ENCODE measurements at places on chromosomes 12 and 14. TPM values are rescaled to one million over a fixed set of nuclear protein-coding genes. Genes with fewer than 3 reads are reported as not detected.

SERPINA12 gene
- not detected for total RNA-seq

CORO1C gene
- total RNA-seq, result 110 TPM

IGF1 gene
- total RNA-seq, result 6.4 TPM

ZC3H10 gene
- total RNA-seq, result 4.1 TPM

DHRS4 gene
- total RNA-seq, result 29.9 TPM

EID3 gene
- total RNA-seq, result 50.0 TPM

STYX gene
- total RNA-seq, result 11.1 TPM

FSCB gene
- not detected for total RNA-seq

CLEC2A gene
- not detected for total RNA-seq

GRCh38 chr14:62079038-62079437, 316.8 kb downstream of the SNAPC1 start:
- no peak for DNase-seq

GRCh38 chr12:106926657-106927056, 29.1 kb upstream of the TMEM263 start:
- no peak for DNase-seq

DNA sequence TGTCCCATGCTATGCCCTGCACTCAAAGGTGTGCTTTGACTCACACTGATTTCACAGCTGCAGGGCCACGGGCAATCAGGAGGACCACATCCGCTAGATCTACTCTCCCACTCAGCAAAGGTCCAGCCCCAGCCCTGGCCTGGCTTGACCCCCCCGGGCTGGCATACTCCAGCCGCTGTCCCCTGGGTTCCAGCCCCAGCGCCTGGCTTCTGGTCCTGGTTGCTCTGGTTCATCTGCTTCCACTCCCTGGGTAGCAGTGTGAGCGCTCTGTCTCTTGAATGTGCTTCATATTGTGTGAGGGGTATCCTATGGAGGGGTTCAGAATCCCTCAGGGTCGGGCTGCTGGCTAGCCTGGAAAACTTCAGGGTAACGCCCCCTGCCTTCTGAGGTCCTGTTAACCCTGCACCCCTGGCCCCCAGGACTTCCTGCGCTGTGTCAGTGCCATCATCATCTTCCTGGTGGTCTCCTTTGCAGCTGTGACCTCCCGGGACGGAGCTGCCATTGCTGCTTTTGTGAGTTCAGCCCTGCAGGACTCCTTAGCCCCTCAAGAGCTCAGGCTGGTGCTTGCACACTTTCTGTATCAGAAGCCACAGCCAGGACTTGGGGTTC, 1.9 kb downstream of the CMTM5 start:
- no peak for DNase-seq

- no peak for DNase-seq
Measured at GRCh38 chr12:93237235-93237915, 140.3 kb upstream of the NUDT4 start.

- no peak for DNase-seq
Measured at GRCh38 chr14:39984323-39984722, 552.1 kb upstream of the FBXO33 start.

DNA sequence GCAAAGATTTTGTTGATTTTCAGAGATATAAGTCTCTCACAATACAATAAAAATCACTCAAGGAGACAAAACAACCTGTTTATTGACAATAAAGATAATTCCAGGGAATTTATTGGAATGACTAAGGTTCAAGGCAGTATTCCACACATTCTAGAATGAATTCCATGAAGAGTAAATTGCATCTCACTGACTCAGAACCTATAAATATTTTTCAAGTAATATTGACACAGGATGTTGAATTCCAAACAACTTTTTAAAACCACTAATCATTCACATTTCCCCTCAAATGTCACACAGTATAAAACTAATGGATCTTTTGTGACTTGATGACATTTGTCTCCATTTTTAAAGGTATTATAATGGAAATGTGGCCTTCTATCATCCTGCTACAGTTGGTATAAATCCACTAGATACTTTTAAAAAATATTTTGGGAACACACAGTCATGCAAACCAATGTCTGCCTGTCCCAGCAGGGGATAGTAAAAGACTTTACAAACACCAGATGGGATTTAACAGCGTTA, 42.1 kb upstream of the LGR5 start:
- DNase-seq, result no peak

- DNase-seq, result no peak
Measured at GRCh38 chr14:58849601-58850000, 211.8 kb downstream of the DACT1 start.

- DNase-seq, result no peak
Measured at GRCh38 chr14:101234244-101234937, 326.9 kb upstream of the DIO3 start.

- DNase-seq, result no peak
Measured at GRCh38 chr12:49921936-49922335, 18.2 kb upstream of the FAIM2 start.

DNA sequence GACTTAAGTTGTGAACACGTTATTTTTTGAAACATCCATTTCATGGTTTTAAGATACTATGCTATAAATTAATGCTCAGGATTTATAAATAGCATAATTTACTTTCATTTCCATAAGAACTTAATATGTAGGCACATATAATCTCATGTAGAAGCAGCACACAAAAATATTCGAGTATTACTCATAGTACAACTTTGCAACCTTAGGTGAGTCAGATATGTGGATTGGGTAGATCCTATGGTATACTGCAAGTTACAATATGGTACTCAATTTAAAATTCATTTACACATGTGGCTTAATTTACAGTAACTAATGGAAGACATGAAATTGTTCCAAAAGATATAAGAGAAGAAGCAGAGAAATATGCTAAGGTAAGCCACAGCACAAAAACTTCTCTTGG, 26.0 kb downstream of the PSMA3 start:
- no peak for DNase-seq

GRCh38 chr12:15558915-15559528, 230.2 kb downstream of the EPS8 start:
- DNase-seq, result no peak

- DNase-seq, result no peak
Measured at GRCh38 chr14:60301685-60302084, 52.7 kb downstream of the PPM1A start.

DNA sequence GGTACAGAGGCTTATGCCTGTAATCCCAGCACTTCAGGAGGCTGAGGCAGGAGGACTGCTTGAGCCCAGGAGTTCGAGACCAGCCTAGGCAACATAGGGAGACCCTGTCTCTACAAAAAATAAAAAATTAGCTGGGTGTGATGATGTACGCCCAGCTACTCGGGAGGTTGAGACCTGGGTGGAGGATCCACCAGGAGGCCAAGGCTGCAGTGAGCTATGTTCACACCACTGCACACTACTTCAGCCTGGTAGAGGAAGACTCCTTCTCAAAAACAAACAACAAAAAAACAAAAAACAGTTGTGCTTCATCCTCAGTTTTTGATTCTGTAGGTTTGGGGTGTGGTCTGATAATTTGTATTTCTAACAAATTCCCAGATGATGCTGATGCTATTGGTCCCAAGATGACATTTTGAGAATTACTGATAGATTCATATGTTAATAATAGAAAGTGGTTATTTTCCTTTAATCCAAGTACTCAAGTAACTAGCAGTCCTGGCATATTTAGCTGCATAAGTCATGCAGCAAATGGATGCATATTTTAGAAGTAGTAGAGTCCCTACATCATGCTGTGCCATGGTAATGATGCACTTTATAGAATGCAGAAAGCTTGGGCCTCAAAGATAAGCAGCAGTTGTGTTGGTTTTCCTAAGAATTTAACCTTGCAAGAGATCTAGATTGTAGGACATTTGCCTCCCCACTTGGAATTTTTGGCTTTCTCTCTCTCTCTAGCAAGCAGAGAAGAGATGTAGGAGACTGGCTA, 76.1 kb upstream of the PAWR start:
- DNase-seq, result no peak

DNA sequence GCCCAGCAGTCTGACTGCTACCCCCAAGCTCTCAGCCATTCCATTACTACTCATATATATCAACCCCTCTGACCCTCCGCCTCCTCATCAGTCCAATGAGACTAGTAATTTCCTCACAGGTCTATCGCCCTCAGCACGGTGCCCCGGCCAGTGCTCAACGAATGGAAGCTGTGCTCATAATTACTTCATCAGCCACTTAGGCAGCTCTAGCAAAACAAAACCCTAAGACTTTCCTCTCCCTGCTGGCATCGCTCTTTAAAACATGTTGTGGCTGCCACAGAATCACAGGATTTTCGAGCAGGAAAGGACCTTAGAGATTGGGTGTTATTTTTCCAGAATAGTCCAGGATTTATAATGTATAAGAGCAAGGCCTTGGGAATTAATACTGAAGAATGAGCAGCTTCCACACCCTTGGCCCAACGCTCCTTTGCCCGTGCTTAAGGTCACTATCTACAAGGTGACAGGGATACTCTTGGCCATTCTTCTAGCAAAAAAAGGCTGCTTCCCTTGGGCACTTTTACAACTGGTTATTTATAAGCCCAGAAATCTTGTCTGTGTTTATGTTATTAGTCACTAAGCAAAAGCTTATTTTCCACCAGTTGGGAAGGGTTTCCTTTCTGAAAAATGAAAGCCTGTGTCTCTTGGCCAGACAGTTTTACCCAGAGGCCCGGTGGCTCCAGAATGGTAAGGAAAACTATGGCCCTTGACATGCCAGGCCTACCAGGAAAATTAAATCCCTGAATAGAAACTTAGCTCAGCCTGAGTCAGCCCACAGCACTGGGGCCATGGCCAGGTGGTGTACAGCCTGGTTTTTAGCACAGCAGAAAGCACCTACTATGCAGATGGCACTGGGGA, 47.9 kb downstream of the NUAK1 start:
- no peak for DNase-seq

DNA sequence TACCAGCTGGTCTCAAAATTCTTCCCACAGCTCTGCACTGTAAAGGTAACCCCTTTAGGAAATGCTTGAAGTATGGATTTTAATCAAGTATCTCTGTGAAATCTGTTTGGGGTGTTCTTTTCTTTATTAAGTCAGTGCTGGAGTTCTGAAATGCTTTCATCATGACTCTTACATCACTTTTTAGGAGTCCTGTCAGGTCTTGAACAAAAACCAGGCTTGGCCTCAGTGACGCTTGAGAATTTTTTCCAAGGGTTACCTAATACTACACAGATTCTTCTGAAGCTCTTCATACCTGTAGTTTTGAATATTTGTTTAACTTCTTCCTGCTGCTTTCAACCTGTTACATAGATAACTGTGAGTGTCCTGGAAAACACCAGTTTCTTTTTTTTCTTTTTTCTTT, 47.0 kb upstream of the KCNH3 start:
- DNase-seq, result no peak

- DNase-seq, result no peak
Measured at GRCh38 chr14:95692109-95692508, 5.9 kb downstream of the TCL1B start.

Data from transverse colon (tissue), 4 donors.